ENCODE measurements at places on chromosomes 2 and 18. TPM values are rescaled to one million over a fixed set of nuclear protein-coding genes. Genes with fewer than 3 reads are reported as not detected.

Gene FAM237A
- not detected for total RNA-seq

Gene TMEFF2
- 3.0 TPM for total RNA-seq

Gene DSG2
- 11.4 TPM for total RNA-seq

Gene DYNAP
- total RNA-seq: not detected

Gene DSG1
- not detected for total RNA-seq

Gene IL1F10
- total RNA-seq: not detected

Gene CPLX4
- total RNA-seq: not detected

Gene FBXO15
- not detected for total RNA-seq

Gene SLC8A1
- total RNA-seq: 168 TPM

DNA sequence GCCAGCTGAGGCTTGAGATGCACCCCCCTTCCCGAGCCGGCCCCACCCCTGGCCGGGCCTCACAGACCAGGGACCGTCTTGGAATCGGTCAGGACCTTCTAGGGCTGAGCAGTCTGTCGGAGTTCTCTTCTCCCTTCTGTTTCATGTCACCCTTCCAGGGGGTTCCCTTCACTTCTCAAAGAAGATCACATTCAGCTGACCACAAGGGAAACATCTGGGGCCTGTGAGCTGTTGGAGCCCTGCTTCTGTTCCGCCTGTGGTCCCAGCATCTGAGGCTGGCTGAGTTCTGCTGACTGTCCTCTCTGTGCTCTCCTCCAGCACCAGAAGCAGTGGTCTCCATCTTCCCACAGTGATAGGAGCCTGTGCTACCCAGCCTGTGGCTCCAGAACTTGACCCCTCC, 106.5 kb downstream of the SEPTIN10 start:
- ATAC-seq: no peak

DNA sequence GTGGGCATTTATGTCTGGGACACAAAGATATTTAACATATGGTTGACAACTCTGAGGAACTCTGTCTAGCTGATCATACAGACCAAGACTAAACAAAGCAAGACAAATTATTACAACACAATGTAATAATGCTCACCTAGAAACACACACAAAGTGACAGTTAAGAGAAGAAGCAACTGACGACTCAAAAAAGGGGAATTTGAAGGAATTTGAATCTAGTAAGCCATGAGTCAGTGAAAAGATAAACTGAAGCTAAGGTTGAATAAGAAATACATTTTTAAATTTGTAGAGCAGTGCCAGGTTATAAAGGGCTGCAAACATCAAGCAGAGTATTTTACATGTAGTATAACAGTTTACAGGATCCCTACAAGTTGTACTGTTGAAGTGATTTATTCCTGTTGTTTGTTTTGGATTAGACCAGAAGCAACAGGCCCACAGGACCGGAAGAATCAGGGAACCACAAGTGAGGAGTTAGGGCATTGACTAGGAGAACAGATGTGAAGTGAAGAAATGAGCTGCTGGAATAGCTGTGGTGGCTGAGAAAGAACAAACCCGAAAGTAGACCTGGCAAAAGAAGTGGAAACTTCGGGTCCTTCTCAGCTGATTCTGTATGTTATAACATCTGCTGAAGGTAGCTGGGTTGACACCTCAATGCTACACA, 35.6 kb downstream of the IFIH1 start:
- no peak for ATAC-seq

- ATAC-seq: no peak
These were observed 533.4 kb upstream of the ID2 start for GRCh38 chr2:8148260-8149006.

- no peak for ATAC-seq
These were observed 61.5 kb upstream of the PPM1B start for GRCh38 chr2:44107086-44107740.

- ATAC-seq: no peak
These were observed 34.8 kb downstream of the COL5A2 start for GRCh38 chr2:189144700-189145211.

DNA sequence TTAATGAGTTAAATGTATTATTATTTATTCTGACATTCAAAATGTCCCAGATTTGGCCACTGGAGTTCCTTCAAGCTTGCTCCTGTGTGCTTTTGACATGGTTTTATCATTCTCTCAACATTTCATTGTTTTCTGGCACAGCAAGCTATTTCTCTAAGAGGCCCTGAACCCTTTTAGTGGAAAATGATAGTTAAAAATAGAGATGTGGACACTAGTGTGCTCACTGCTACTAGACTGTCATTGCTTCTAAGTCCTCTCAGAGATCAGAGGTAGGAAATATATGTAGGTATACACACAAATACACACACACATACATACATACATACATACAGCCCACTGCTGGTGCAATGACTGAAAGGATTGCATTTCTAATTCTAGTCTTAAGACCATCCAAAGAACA, 25.5 kb downstream of the WDPCP start:
- ATAC-seq: no peak

GRCh38 chr18:13372531-13372951, 154.0 kb downstream of the LDLRAD4 start:
- no peak for ATAC-seq

DNA sequence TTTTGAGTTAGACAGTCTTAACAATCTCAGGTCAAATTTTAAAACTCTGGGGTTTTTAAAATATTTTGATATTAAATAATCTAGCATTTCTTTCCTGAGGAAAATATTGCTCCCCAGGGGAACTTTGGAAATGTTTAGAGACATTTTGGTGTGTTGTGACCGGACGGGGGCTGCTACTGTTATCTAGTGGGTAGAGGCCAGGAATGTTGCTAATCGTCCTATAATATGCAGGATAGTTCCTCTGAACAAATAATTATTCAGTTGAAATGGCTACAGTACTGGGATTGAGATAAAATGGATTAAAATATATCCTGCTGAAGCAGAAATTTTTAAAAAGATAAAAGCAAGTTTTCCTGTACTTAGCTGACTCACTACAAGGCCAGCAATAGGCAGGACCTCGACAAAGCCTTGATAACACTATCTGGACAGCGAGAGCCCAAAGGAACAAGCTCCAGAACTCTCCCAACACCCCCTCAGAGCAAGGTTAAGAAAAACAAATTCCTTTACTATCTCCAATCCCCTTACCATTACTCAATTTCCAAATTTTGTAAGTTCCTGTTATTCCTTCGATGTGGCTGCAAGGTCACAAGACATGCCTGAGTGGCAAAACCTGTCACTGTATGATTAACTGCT, 1407.4 kb downstream of the SUCLG1 start:
- no peak for ATAC-seq

DNA sequence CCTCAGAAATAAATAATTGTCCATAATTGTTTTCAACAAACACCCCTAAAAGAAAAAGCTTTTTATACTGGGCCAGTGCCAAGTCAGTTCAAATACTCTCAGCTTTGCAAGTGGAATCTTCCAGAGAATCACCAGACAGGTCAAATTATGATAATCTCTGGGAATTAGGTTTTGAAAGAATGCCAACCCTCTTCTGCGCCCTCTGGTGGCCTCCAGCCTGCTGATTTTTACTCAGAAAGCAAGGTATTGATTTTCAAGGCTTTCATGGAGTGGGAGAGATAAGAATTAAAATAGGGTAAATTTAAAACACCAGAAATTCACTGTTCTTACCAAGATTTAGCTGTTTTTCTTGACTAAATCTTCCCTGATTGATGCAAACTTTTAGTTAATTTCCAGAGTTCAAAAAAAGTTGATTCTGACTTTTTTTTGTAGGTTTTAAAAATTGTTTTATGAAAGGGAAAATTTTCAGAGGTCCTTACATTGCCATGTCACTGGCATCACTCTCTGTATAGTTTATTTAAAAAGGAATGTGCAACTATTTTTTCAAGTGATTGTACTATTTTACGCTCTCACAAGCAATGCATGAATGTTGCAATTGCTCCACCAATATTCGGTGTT, 282.9 kb upstream of the TNP1 start:
- ATAC-seq: no peak

DNA sequence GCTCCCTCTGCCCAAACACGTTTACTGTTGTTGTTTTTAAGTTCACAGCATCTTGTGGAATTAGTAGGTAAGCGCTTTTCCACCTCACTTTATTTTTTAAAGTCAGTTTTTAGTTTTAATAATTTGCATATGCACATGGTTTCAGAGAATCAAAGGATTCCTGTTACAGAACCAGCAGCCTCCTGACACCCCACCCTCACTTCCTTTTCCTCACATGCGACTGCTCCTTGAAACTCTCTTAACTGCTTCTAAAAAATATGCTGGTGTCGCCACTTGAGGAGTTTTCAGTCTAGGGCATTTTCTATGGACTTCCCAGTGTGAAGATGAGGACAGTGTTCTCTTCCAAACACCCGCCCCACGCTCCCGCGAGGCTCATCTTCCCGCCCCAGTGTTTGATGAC, 14.4 kb downstream of the TMEM37 start:
- no peak for ATAC-seq

DNA sequence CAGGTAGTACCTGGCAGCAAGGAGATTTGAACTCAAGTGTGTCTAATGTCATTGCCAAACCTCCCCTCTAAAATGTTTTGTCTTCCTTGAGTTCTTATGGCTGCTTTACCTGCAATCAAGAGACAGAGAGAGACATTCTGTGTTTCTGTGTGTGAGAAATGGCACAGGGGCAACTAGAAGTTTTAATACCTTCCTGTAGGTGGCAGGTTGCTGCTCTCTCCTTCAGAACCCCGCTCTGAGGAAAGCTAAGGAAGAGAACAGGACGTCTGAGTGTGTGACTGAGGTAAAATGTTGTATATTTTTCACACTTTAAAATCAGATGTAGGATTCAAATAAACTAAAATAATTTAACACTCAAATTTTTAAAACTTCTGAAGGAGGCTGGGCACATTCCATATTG, 19.2 kb downstream of the DTNA start:
- ATAC-seq: no peak

DNA sequence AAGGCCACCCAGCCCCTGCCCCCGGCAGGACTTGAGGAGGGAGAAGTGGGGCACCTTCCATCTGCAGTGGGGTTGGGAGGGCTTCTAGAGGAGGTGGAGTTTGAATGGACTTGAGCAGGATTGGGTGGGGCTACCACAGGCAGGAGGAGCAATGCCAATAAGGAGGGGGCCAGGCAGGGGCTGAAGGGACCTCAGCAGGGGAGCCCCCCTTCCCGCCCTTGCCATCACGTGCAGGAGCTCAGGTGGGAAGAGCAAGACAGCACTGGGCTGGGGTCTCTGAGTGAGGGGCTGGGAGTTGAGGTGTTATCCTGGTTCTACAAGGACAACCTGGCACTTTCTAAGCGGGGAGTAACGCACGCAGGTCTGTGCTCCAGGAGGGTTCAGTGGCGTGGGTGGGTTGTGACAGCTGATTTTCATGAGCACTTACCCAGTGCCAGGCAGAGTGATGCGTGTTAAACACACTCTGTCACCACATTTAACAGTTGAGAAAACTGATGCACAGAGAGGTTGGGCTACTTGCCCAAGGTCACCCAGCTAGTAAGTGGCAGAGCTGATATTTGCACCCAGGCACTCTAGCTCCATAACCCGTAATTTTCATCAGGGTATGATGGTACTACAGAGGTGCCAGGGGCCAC, 4.8 kb downstream of the CHRND start:
- ATAC-seq: no peak

DNA sequence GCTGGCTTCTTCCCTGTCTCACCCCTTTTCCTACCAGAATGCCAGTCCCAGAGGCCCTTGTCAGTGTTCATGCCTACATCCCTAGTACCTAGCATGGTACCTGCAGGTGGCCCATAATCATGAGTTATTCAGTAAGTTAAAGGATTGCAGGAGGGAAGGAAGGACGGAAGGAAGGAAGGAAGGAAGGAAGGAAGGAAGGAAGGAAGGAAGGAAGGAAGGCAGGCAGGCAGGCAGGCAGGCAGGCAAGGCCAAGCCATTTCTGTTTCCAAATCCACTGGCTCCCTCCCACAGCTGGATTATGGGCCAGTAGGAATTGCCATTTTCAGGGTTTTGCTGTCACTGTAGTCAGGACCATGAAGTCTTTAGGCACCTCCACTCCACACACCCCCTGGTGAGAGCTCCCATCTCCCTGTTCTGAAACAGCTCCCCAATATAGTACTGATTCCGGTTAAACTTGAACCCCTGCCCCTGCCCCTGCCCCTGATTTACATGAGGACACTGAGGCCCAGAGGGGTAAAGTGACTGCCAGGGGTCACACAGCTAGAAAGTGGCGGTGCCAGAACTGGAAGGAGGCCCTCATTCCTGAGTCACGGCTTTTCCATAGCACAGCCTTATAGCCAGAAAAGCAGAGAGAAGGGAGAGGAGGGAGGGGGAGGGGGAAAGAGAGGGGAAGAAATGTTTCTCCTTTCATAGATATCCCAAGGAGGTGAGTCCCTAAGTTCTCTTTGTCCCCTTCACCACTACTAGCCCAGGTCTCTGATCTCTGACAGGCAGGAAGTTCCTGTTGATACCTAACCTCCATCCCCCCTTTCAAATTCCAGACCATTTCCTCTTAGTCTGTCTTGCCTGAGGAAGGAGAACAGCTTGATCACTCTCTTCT, 12.2 kb upstream of the TNS1 start:
- ATAC-seq: no peak

GRCh38 chr18:54129448-54130067, 94.9 kb downstream of the MBD2 start:
- no peak for ATAC-seq

GRCh38 chr18:23178661-23179081, 43.4 kb downstream of the CABLES1 start:
- no peak for ATAC-seq

- ATAC-seq: no peak
These were observed 1383.8 kb upstream of the ACVR2A start for GRCh38 chr2:146461068-146461467.

- ATAC-seq: no peak
These were observed 22.6 kb downstream of the PCARE start for GRCh38 chr2:29051730-29052129.

DNA sequence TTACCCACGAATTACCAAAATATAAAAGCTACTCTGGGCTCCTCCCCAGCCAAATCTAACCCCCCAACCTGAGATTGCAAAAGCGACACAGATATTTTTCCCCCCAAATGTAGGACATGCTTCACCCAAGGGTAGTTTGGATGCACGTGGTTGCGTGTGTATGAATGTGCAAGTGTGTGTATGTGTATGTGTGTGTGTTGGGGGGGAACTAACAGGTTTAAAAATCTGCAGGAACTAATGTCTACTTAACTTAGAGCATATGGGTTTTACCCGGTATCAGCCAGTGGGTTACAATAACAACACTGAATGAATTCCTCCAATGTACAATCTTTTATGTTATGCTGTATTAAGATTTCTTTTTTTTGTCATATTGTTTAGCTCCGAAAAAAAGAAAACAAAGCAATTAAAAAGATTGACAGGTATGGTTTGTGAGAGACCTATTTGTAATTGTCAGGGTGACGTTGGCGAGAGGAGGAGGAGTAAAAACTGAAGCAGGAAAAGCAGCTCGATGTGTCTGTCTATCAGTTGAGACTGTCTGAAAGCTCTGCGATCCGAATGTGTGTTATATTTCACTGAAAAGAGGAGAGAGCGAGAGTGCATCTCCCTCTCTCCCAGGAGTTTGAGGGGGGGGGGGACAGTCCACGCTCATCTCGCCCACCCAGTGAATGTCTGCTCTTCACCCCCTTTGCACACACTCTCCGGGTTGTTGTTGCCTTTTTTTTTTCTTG, at the start of gene TSHZ1:
TSHZ1 (plus strand) TSS at position 524 of the 728 bp plus-strand sequence. CDS start 1,080 bp downstream, outside the sequence.
- peak; percentile 37 for ATAC-seq

- no peak for ATAC-seq
These were observed 130.8 kb downstream of the SPAG16 start for GRCh38 chr2:213415093-213415492.

All from gastroesophageal sphincter (tissue), 4 donors.